ENCODE measurements at places on chromosomes 1 and 21.

- DNase-seq, result no peak
Observed at GRCh38 chr1:15181564-15181963, 28.0 kb downstream of the TMEM51 start.

GRCh38 chr1:168734271-168734670 lies 5.3 kb upstream of the DPT start:
- no peak for DNase-seq

DNA sequence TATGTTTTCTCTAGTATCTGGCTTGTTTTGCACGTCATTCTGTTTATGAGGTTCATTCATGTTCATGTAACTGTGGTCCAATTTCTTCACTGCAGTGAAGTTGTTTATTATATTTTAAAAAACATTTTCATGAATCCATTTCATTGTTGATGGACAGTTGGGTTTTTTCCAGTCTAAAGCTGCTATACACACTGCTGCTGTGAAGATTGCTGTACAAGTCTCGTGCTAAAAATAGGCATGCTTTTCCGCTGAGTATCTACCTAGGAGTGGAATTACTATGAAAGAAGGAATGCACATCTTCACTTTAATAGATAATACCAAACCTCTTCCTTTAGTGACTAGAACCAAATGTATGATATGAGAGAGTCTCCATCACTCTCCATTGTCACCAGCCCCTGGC lies 49.0 kb upstream of the ETS2 start:
- DNase-seq, result no peak

GRCh38 chr1:117678246-117678977 lies 72.6 kb downstream of the TENT5C start:
- no peak for DNase-seq

- DNase-seq, result no peak
Observed at GRCh38 chr1:65558215-65558614, 137.7 kb downstream of the LEPR start.

DNA sequence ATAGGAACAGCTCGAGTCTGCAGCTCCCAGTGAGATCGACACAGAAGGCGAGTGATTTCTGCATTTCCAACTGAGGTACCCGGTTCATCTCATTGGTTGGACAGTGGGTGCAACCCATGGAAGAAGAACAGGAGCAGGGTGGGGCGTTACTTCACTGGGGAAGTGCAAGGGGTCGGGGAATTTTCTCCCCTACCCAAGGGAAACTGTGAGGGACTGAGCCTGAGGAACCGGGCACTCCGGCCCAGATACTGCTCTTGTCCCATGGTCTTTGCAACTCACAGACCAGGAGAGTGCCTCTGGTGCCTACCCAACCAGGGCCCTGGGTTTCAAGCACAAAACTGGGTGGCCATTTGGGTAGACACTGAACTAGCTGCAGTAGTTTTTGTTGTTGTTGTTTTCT lies 307.1 kb downstream of the AMY1C start:
- DNase-seq, result no peak

GRCh38 chr1:207051191-207051943 lies at the start of gene YOD1:
YOD1 (minus strand) TSS chr1:207051208; CDS start chr1:207051030, 178 bp downstream.
- no peak for DNase-seq

DNA sequence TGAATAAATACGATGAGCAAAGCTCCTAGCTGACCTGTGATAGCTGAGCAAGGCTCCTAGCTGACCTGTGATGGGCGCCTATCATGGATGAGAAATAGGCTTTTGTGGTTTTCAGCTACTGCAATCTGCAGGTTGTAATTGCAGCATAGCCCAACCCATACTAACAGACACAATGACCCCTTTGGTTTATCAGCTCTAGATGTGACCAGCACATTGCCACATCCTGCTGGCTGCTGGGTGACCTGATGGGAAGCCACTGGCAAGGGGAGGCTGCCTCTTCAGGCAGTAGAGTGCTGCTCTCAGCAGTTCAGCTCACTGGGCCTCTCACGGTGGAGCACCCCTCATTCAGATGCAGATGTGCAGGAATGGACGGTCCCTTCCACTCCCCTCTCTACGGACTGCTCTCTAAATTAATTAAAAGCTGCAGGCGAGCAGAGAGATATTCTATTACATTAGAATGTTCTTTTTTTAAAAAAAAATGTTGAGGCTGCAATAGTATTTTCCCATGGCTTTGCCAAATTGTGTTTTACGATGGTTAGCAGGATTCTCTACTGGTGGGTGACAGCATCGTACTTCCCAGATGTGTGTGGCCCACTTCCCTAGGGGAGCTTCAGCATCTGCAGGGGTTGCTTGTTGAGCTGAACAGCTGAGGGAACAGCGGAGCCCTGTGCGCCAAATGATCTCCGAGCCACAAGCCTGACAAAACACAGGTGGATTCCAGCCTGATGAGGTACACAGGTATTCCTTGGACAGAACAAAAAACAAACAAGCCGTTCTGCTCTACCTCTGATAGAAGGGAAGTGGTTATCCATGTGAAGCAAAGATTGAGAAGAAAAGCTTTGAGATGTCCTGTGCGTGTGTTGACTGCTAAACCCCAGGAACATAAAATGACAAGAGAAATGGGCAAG lies 65.0 kb downstream of the SYT6 start:
- no peak for DNase-seq

DNA sequence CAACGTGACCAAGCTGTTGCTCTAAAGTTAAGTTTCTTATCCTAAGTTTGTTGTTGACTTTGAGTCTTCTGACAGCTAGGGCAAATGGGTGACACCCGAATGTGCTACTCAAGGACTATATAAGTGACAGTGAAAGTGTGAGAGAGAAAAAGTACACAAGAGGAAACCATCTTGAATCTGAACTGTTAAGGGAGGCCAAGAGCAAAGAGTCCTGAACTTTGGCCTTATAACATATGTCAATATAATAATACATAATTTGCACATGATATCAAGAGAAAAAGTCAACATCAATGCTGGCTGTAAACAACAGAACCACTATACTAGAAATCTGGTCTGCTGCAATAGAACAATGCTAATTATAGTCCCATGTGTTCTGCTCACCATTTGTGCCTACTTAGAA lies 29.5 kb downstream of the SYNJ1 start:
- DNase-seq, result no peak

GRCh38 chr1:47228644-47229030 lies 3.4 kb downstream of the TAL1 start:
- no peak for DNase-seq

DNA sequence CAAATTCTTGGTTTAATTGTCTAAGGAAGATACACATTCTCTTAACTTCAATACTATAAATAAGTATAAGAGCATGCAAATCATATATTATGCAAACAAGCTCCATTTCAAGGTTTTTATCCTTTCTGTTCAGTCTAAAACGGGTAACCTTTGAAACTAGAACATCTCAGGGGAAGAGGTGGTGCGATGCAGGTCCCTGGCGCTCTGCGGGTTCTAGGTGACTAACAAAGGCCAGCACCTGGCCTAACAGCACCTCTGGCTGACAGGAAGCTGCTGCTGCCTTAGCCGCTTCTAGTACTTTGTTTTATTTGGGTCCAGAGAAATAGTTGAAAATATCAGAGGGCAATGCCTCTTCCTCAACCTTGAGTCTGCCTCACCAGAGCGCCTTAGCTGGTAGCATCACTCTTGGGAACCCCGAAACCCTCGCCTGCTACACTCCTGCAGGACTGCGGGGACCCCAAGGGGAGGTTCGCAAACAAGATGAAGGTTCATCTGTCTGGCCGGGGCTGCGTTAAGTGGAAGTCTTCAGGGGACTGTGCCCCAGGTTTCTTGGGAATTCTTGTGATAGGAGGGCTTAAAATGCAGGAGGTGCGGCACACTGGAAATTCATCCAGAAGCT lies 45.5 kb downstream of the PRDM15 start:
- no peak for DNase-seq

- DNase-seq, result no peak
Observed at GRCh38 chr21:35652872-35653271, 407.5 kb downstream of the SETD4 start.

- DNase-seq, result peak; percentile 87
Observed at GRCh38 chr1:155063550-155064110, at the start of gene EFNA4. EFNA4 (plus strand) TSS chr1:155063740; CDS start chr1:155063824, 84 bp downstream.

DNA sequence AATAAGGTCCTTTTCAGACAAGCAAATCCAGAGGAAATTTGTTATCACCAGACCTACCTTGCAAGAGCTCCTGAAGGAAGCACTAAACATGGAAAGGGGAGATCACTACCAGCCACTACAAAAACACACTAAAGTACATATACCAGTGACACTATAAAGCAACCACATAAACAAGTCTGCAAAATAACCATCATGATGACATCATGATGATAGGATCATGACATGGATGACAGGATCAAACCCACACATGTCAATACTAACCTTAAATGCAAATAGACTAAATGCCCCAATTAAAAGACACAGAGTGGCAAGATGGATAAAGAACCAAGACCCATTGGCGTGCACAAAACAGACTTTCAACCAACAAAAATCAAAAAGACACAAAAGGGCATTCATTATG lies 688.8 kb upstream of the NR5A2 start:
- DNase-seq, result no peak

DNA sequence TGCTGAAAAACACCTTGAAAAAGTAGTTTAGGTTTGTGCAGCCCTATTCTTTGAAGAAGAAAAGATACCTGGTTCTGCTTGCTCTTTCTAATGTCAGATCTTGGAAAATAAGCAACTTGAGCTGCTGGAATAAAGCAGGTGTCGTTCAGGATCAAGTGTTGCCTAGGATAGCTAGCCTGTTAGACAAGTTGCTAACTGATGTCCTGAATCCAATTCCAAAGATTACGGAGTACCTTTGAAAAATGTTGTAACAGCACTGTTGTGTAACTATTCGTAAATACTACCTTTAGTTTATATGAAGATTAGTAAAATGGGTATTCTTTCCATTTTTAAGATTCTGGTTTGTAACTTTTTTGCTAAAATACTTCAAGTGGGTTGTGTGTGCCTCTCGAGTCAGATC lies 151.5 kb downstream of the CLEC20A start:
- no peak for DNase-seq

- no peak for DNase-seq
Observed at GRCh38 chr1:16013908-16014258, 4.0 kb downstream of the HSPB7 start.

DNA sequence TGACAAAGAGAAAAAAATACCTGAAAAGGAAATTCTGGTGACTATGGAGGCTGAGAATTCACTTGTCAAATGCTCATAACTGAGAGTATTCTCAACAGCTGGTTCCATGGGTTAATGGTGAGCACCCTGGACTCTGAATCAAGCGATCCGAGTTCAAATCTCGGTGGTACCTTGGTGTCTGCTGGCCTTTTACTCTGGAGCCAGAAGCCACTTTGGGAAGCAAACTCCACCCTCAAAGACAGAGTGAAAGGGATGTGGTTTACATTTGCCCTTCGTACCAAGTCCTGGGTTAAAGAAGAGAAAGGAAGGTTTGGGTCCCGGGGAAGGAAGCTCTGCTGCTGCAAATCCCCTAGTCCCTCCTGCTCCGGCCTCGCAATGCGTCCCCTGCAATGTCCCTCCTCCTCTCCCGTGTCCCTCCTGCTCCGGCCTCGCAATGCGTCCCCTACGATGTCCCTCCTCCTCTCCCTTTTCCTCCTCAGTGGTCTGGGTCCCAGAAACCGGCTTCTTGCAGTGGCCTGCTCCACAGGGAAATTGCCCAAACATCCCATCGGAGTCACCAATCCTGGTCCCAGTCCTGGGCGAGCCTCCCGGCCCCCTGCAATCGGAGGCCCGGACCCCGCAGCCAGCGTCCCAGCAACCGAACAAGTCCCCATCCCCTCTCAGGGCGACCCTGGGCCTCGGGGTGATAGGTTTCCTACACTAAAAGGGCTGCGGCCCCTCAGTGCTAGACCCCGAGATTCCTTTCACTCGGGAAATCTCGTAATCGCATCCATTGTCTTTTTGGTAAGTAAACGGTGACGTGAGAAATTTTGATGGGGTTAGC lies 129.4 kb downstream of the PPIAL4G start:
- DNase-seq, result no peak

DNA sequence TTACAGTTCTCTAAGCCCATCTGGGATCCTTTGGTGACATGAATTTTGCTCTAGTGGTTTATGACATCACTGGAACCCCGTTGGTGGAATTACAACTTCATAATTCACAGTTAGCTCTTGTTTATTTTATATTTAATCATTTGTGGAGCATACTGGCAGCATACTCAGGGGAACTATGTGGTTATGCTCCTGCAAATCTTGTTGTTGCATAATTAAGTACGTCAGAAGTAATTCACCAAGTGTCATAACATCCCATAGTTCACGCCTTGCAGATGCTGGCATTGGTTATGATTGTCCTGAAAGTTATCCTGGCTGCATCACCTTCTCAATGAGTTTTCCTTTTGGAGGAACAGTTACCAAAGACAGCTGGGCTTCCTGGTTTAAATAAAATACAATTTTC lies 16.5 kb downstream of the PRRX1 start:
- no peak for DNase-seq

DNA sequence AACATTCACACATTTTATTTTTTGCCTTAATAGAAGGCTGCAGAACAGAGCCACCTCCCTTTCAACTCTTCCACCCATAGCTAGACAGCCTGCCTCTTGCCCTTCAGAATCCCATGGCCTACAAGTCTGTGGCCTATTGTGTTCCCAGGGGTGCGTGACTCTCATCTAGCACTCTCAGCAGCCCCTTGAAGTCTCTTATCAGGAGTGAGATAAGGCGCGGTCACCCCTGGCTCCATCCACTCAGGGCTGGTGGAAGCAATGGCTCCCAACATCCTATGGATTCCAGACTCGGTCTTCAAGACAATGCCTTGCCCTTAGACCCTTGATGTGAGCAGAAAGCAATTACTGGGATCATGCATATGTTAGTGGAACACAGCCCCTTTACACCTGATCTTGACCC lies 264.1 kb upstream of the GREM2 start:
- no peak for DNase-seq

DNA sequence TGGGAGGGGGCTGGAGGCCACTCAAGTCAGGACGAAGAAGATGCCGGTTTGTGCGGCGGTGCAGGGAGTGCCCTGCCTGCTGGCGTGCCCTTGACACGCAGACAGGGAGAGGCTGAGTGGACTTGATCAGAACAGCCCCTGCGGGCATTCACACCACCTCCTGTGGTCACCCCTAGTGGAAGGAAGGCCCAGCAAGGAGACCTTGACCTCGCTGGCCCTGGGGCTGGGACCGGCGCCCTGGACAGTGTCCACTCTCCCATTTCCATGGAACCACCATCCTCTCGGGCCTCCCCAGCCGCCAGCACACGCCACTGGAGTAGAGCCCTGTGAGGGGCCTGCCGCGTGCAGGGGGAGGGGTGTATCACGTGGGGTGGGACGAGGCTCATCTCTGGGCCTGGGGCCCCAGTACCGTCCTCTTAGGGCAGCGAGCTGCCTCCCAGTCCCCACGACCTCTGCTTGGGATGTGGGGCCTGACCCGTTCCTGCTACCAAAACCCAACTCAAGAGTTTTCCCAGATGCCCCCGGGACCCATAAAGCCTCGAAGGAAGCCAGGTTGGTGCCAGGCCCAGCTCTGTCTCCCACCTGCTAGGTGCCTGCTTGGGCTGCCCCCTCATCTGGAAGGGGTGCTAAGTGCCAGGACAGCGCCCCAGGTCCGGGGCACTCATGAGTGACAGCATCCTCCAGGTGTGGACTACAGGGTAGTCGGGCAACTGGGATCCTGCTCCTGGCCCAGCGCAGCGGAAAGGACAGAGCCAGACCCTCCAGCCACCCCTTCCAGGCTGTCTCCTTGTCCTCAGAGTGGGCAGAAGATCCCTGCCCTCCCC lies 62.8 kb downstream of the SLX9 start:
- DNase-seq, result peak; percentile 7

GRCh38 chr21:39153842-39154241 lies 29.4 kb downstream of the PSMG1 start:
- no peak for DNase-seq

- no peak for DNase-seq
Observed at GRCh38 chr1:5444396-5444795, 547.8 kb downstream of the NPHP4 start.
